ENCODE measurements at places on chromosomes 5 and 9.

GRCh38 chr5:176371621-176372539 lies 6.6 kb downstream of the ARL10 start:
- DNase-seq: no peak

GRCh38 chr5:69030358-69031062 lies 63.3 kb upstream of the SLC30A5 start:
- DNase-seq: no peak

GRCh38 chr5:169686137-169686536 lies 49.1 kb downstream of the DOCK2 start:
- DNase-seq: no peak

GRCh38 chr9:125024917-125025316 lies 84.0 kb upstream of the GOLGA1 start:
- no peak for DNase-seq

- DNase-seq: no peak
These were observed 103.6 kb downstream of the TSSK1B start for GRCh38 chr5:113331209-113331551.

DNA sequence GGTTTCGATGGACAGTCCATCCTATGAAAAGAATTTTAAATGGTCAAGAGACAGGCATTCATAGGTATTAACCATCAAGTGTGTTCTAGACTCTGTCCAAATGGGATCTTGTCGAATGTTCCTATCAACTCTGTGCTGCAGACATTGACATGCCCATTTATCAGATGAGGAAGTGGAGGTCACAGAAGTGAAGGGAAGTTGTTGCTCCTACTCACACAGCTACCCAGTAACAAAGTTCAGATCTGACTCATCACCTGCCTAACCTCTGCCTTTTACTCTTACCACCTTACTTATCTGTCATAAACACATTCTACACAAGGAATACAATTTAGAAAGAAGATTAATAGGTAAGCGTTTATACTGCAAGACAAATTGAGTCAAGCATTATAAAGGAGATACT lies 426.2 kb upstream of the BRINP1 start:
- no peak for DNase-seq

GRCh38 chr5:170960567-170960966 lies 98.7 kb downstream of the RANBP17 start:
- no peak for DNase-seq

GRCh38 chr5:50984640-50985039 lies 318.2 kb downstream of the PARP8 start:
- DNase-seq: no peak

- DNase-seq: no peak
These were observed 909 bp downstream of the AFF4 start for GRCh38 chr5:132962429-132963021.

DNA sequence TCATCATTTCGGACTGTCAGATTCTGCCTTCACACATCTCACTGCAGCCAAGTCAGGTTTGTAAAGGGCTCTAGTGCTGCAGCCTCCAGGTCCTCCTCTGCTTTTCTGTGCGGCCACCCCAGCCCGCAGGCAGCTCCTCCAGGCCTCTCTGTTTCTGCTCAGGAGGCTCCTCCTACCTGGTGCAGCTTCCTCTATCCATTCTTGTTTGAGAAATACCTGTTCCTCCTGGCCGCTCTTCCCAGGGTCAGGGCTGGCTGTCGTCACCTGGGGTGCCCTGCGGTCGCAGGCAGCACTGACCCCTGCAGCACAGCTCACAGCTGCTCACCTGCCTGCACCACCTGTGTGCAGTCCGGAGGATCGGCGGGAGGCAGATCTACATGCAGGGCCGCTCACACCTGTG lies 387.7 kb upstream of the IRX4 start:
- no peak for DNase-seq

DNA sequence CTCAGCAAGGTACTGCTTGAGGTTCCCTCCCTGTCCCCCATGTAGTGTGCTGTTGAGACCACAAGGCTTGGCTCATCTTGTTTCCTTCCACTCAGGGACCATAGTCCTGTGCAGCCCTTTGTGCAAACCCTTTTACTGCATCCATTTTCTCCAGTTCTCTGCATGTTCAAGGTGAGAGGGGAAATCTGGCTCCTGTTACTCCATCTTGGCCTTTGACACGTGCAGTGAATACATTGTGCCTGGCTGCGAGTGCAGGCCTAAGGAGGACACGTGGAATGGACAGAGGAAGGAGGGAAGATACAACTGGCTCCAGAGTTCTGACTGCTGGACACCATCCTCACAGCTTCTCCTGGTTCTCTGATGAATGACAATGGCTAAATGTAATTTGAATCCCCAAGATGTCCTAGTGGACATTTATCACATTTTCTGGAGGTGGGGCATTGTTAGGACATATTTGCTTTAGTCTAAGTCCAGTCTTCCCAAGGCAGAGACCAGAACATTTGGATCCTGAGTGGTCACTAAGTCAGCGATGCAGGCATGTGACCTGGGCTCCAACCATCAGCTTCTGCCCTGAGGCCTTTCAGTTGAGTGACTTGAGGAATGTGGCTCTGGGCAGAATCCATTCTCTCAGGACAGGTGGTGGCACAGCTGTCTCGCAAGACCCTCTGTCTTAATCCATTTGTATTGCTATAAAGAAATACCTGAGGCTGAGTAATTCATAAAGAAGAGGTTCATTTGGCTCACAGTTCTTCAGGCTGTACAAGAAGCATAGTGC lies 189.0 kb upstream of the DAP start:
- no peak for DNase-seq

DNA sequence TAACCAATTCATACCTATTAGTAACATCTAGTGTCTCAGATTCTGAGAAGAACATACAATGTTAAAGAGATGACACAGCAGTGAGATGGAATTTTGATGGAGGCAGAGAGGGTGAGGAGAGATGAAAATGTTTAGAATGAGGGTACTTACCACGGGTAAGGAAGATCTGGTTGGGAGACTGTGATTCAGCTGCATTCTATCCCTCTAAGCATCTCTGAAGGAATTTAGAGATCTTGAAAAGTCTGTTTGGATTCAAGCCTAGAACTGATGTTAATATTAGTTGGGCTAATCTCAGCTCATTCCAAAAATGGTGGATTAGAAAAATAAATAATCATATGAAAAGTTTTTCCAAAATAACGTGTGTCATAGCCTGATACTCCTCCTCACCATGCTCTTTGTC lies 191.5 kb upstream of the CLINT1 start:
- DNase-seq: no peak

GRCh38 chr9:129509533-129509928 lies 111.4 kb downstream of the C9orf50 start:
- DNase-seq: no peak

Data from thoracic aorta (tissue), 2 donors.